ENCODE measurements at places on chromosomes 2 and 18.

DNA sequence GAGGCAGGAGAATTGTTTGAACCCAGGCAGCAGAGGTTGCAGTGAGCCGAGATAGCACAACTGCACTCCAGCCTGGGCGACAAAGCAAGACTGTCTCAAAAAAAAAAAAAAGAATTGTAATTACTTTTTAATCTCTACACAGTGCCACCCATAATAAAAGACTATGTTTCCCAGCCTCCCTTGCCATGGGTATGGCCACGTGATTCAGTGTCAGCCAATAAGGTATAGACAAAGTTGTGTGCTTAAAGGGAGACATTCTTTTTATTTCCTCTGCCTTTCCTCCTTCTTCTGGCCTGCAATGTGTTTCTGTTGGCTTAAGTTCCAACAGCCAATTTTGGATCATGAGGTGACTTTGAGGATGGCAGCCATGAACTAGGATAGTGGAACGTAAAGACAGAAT lies 406.9 kb downstream of the LNPK start:
- DNase-seq, result no peak

DNA sequence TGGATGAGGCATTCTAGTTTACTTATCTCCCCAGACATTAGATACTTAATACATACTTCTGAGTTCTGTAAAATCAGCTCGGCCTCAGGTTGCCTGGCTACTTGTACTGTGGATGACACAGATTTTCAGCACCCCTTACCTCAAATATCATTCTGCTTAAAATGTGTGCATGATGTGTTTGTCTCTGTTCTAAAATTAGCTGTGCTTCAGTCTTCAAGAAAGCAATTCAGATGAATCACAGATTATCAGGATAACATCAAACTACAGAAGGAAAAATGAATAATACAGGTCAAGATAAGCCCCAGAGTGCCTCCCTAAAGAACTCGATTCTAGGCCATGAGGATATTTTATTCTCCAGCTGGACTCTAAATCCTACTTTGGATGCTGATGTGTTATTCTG lies 21.3 kb upstream of the MAPRE2 start:
- DNase-seq, result peak; percentile 65

GRCh38 chr2:46866770-46867246 lies 48.8 kb downstream of the MCFD2 start:
- no peak for DNase-seq

DNA sequence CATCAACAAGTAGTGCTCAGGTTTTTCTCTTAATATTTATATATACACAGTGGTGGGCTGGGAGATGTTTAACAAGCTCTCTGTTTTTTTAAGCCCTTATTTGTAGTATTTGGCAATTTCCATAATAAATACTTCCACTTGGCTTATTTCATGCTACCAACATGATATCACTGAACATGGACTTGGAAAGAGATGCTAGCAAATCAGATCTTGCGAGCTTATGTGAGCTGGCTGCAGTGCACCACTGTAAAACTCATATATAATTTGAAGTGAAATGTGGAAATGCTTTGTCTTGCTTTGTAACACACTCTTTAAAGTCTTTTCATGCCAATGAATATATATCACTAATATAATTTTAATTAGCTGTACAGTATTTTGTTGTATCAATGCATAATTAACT lies 155.7 kb downstream of the ALK start:
- no peak for DNase-seq

- peak; percentile 94 for DNase-seq
Measured at GRCh38 chr2:230219419-230220331, at the start of gene SP110. SP110 (minus strand) TSS chr2:230219984; CDS start chr2:230216927, 3,057 bp downstream.

DNA sequence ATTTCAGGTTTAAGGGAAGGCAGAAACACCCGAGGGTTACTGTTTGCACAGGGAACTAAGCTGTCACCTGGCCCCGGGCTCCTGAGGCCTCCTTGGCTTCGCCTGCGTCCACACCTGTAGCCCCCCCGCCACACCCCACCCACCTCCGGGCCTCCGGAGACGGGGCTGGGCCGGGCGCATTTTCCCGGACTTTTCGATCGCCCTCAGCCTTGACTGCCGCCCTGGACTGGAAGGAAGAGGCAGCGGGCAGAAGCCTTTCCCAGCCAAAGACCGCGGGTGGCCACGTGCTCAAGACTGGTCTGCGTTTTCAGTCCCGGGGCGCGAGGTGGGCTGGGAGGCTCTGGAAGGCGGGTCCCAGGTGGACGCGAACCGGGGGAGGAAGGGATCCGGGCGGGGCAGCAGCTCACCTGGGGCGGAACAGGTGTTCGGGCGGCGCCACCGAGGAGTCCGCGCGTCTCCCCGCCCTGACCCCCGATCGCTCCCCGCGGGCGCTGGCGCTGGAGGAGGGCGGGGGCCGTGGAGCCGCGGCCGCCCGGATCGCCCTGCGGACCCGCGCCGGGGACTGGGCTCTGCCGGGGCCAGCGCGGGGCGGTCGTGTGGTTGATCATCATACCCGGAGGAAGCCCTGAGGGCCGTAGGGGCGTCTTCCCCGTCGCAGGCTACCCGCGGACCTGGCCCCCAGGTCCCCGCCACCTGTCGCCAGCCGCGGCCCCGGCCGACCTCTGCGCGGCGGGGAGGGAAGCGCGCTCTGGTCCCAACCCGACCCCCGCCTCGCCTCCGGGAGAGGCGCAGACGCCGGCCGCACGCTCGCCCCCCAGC lies 3.2 kb downstream of the ID2 start:
- peak; percentile 19 for DNase-seq

DNA sequence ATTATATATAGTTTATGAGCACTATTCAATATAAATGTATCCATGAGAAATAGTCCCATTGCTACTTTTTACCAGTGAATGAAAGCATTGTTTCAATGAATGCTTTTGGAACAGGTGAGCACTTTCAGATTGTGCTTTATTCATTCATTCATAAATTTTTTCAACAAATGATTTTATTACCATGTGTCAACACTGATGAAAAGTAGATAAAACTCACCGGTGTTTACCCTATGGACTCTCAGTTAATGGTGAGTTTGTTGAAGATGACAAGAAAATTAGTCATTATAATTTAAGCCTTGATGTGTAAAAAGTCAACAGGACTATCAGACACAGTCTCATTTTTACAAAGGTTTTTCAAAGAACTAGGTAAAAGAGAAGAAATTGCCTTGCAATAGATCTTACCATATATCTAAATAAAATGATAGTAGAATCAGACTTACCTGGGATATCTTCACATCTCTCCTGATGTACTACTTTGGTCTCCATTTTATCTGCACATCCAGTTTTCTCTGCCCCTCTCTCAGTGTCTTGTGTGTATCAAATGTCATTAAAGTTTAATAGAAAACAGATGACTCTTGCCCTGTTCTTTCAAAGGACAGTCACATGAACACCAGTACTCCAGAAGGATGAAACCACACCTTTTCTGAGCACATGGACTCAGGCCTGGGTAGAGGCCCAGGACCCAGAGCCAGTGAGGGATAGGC lies 325.3 kb upstream of the RND3 start:
- no peak for DNase-seq

DNA sequence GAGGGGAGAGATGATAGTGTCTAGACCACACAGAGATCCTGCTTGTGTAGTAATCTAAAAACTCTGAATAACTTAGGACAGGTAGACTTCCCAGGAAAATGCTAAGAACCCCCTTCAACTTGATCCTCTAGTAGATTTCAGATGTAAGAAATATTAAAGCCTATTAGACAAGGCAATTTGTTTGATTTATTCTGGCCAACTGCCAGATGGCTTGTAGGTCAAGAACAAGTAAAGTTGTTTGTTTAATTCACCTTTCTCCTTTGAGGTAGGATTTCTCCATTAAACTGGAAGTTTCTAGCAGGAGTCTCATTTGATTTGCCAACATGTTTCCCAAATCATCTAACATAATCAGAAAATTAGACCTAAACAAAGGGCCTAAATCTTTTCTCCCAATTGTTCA lies 48.6 kb downstream of the SH3RF3 start:
- DNase-seq, result no peak

DNA sequence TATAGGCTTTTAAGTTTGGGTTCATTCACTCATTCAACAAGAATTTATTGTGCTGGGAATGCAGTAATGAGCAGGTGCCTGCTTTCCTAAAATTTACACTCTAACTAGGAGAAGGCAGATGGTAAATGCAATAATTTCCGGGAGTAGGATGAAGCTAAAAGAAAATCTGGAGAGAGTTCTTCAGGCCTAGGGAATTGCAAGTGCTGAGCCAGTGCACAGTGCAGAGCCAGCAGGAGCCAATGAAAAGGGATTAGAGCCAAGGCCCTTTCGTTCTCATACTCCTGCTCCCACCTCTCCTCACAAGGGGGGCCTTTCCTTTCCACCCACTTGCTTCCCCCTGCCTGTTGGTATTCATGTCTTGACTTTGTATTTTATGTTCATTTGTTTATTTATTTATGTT lies 55.1 kb downstream of the CFAP221 start:
- no peak for DNase-seq

DNA sequence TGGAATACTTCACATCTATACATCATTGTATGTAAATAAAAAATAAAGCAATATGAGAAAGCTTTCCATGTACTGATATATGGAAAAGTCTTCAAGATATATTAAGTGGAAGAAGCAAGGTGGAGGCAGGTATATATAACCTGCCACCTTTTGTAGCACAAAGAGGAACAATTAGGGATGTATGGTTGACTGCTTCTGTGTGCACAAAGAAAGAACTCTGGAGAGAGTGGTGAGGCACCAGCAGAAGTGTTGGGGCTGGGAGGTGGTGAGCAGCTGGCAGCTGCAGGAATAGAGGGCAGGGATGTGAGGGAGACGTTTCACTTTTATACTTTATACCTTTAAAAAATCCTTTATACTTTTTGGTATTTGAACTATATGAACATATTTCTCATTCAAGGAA lies 26.1 kb downstream of the KIF5C start:
- DNase-seq, result no peak

- DNase-seq, result no peak
Measured at GRCh38 chr18:47680488-47680887, 250.0 kb downstream of the SMAD2 start.

GRCh38 chr18:78596794-78597345 lies 382.7 kb upstream of the SALL3 start:
- no peak for DNase-seq

DNA sequence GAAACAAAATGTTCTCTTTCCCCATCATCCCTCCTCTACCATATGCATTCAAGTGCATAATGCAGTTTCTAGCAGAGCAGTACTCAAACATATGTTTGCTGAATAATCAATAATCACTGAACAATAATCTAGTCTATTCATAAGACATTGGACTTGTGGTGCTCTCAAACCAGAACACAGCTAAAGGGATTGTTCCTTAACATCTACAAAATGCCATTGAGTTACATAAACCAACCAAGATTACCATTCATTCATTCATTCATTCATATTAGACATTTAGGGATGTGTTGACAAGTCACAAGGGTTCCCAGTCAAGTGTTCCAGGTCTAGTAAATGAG lies 3.9 kb downstream of the CLHC1 start:
- DNase-seq, result no peak

DNA sequence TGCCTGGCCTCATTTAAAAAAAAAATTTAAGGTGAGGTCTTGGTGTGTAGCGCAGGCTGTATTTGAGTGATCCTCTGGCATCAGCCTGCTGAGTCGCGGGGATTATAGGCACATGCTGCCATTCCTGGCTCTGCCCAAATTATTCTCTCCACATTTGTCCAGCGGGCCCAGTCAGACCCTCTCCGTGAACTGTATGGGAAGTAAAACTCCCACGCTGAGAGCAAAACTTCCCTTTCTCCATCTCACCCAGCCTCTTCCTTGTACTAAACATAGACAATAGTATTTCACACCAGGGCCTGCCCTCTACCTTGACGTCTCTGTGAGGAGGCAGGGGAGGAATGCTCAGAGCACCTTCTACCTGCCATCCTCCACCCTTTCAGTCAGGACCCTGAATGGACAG lies 37.0 kb downstream of the EIF4E2 start:
- DNase-seq, result no peak

GRCh38 chr2:446303-446874 lies 158.5 kb upstream of the ALKAL2 start:
- DNase-seq, result no peak

DNA sequence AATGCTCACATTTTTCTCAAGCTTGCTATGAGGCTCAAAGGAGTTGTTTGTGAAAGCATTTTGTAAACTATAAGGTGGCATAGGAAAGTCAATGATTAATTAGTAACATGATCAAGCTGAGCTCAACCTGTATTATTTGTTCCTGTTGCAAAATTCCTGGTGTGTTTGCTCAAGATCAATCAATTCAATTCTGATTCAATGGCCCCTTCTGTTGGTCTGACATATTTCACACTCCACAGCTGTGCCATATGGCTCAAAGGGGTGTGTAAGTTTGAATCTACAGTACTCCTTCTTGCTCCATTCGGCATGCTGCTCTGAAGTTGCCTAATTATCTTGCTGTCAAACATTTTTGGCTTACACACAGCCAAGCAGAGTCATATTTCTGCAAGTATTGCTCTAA lies 341.6 kb upstream of the LRP1B start:
- peak; percentile 45 for DNase-seq

GRCh38 chr2:155377266-155377680 lies 678.8 kb downstream of the KCNJ3 start:
- peak; percentile 59 for DNase-seq

- no peak for DNase-seq
Measured at GRCh38 chr18:33062834-33063364, 290.1 kb upstream of the KLHL14 start.

Measured in choroid plexus epithelial cell (primary cell).